ENCODE measurements at places on chromosomes 13 and 19.

DNA sequence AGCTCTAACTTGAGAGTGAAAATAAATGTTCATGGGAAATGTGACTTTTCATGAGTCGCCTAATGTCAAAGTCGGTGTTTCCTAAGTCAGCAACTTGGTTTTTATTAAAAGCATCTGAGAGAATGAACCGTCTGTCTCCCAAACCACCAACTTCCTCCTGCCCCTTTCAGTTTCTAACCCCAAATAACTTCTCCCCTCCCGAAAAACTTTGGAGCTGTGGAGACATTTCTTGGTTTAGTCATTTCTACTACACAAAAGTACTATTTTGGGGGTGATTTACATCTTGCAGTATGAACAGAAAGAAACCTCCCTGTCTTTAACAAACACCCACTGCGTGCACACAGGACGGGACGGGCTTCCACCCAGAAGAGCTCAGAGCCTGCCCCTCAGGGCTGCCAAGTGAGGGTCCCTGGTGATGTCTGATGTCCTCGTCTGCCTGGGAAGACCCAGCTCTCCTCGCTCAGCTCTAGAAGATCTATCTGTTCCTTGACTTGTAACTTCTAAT is 65.0 kb downstream of the RASA3 start:
- DNase-seq, result peak; percentile 35

GRCh38 chr19:34182125-34182524 is 9.8 kb downstream of the LSM14A start:
- DNase-seq, result no peak

- DNase-seq, result no peak
Measured at GRCh38 chr13:111121506-111121905, 6.4 kb downstream of the ARHGEF7 start.

DNA sequence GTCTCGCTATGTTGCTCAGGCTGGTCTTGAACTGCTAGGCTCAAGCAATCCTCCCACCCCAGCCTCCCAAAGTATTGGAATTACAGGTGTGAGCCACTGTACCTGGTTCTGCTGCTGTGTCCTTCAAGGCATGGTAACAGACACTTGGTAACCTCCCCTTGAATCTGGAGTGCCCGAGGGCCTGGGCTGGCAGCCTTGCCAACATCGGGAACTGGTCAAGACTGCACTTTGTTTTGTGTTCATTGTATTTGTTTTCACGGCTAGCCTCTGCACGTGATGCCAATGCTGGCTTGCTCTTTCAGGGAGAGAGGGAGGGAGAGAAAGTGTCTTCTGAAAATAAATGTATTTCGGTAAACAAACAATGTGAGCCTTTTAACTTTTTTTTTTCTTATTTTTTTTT is 12.0 kb downstream of the CERS4 start:
- no peak for DNase-seq

GRCh38 chr19:55390461-55390880 is 4.7 kb downstream of the RPL28 start:
- DNase-seq, result no peak

DNA sequence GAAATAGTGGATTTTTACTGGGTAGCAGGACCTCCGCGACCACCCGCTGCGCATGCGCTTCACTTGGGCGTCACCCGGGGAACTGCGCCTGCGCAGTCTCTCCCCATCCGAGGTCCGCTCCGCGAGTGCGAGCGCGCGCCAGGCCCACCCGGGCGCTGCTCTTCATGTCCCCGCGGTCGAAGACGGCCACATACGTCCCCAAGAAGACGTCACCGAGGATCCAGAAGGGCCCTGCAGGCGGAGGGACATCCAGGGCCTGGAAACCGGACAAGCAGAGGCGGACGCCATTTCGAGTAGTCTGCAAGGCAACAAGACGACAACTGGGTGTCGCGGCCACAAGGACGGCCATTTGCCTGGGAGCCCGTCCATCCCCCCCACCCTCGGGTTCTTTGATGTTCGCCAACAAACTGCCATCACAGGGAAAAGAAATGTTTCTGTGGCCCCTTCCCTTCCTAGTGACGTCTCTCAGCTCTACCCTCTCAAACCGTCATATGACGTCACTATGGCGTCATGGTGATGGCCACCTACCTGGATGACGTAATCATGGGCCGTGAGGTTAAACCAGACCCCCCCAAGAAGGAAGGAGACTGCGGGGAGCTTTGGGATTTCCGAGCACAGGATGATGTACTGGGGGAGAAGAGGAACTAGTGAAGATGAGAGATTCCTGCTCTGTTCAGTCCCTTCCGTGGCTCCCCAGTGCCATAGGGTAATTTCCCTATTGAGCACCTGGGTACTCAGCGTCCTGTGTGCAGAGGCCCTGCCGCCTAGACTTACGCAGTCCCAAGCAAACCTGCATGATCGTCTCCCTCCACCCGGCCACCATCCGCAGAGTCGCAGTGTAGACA is 6.7 kb downstream of the NAPSA start:
- peak; percentile 94 for DNase-seq

GRCh38 chr13:108365255-108365654 is 95.7 kb downstream of the TNFSF13B start:
- DNase-seq, result no peak

GRCh38 chr19:28429356-28429755 is 783.6 kb downstream of the UQCRFS1 start:
- DNase-seq, result no peak

DNA sequence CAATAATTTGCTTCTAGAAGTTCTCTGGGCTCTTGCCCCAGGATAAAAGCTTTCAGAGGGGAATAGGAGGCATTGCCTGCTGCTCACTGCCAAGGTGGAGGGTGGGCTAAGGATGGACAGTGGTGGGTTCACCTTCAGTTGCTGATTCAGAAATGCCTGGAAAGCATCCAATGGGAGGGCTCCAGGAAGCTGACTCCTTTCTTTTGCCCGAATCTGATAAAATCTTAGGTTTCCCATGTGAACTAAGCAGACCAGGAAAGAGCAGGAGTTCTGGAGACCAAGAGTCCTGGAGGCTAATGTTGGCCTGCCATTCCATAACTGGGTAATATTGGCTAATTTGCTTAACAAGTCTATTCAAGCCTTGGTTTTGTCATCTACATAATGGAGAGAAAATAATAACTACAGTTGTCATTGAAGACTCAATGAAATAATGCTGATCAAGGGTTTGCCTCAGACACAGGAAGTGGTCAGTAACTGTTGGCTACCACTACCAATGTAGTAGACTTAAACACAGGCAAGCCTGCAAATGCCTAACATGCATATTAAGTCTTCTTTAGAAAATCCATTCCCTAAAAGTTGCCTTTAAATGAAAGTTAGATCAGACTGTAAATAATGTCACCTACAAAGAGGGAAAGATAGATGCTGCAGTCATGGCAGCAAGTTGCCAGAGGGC is 528.4 kb upstream of the NBEA start:
- DNase-seq, result no peak

DNA sequence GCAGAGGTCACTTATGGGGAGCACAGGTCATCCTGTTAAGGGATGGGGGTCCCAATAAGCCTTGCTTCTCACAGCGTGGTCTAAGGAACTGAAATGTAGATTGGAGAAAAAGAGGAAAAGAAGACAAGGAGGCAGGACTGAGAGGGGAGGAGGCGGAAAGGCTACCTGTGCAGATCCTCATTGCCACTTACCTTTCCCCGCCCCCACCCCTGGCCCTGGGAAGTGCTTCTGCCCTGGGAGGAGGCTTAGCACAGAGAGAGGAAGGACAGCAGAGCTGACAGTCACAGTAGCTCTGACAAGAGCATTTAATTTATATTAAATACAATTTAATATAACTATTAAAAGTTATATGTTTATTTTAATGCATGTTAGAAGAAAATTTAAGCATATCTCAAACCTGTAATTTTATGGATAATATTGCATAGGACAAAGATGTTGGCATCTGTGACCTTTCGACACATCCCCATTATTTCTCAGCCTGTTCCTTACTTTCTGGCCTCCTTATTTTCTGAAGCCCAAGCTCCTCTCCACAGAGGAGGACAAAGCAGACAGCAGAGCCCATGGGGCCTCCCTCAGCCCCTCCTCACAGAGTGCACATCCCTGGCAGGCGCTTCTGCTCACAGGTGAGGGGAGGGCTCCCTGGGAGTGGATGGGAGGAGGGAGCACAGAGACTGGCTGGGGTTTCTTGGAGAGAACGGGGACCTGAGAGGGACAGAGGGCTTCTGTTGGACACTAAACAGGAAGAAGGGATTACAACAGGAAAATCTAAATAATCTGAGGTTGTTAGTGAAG is 23.4 kb downstream of the CEACAM21 start:
- no peak for DNase-seq

- DNase-seq, result no peak
Measured at GRCh38 chr19:3897936-3898335, 17.5 kb downstream of the ATCAY start.

GRCh38 chr19:2726160-2726855 is 5.1 kb upstream of the DIRAS1 start:
- DNase-seq, result no peak

GRCh38 chr19:3978145-3978544 is 7.1 kb downstream of the EEF2 start:
- no peak for DNase-seq

- no peak for DNase-seq
Measured at GRCh38 chr13:98187965-98188261, 10.8 kb upstream of the RNF113B start.

GRCh38 chr19:510606-511100 is 3.4 kb downstream of the TPGS1 start:
- peak; percentile 89 for DNase-seq

- DNase-seq, result no peak
Measured at GRCh38 chr13:44726214-44726613, 150.1 kb upstream of the TSC22D1 start.

- no peak for DNase-seq
Measured at GRCh38 chr13:35882722-35883497, 248.3 kb downstream of the DCLK1 start.

DNA sequence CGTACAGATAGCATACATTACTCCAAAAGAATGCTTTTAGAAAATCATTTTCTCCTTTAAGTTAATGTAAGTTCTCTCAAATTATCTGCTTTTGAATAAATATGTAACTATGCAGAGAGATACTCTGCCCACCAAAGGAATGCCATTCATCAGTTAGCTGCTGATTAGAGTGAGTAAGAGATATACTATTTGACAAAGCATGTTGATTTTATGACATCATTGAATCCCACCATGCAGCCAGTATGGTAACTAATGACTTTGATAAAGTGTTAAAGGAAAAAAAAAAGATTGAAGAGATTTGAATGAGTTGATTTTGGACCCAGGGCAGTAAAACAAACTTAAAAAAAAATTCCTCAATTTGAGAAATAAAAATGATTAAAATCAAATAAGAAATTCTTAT is 521.5 kb downstream of the SLITRK6 start:
- no peak for DNase-seq

- DNase-seq, result no peak
Measured at GRCh38 chr13:97630725-97631124, 196.8 kb downstream of the RAP2A start.

DNA sequence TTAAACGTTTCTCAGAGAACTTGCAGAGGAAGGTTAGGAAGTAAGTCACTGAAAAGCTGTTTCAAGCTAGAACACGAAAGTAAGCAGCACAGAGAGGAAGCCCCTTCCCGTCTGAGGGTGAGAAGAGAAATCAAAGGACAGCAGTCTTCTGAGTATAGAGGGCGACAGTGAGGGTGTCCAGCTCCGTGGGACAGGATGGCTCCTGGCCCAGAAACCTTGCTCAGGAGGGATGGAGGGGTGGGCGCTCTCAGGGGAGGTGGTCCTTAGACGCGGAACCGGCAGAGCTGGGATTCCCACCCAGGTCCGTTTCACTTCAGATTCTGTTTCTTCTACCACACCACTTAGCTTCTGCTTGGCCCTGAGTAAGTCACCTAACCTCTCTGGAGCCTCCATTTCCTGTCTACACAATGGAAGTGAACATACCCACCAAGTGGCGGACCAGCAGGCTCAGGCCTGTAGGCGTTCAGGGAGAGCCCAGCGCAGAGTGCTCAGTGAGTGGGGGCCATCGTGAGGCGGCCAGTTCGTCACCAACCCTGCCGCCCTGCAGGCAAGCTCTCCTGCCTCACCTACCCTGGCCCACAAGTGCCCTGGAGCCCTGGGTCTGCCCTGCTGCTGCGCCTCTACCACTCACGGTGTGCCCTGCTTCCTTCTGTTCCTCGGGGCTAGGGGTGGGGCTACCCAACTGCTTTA is 5.5 kb upstream of the RSPH6A start:
- no peak for DNase-seq

DNA sequence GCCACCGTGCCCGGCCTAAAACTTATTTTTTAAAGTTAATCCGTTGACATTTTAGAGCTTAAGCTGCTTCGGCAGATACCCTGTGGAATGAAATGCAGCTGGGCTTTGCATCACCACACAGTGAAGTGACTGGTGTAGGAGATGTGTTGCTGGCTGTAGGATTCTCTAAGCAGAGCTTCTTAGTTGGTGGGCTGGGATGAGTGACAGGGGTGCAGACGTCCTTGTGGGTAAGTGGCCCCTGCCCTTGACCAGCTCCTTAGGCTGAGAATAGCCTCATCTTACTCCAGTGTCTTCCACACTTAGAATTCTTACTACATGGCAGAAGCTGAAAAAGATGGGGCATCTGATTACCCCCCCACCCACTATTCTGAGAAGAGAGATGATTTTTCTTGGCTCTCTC is 11.6 kb downstream of the GATAD2A start:
- no peak for DNase-seq

- DNase-seq, result peak; percentile 8
Measured at GRCh38 chr19:53158119-53158656, 665 bp downstream of the ZNF347 start.

DNA sequence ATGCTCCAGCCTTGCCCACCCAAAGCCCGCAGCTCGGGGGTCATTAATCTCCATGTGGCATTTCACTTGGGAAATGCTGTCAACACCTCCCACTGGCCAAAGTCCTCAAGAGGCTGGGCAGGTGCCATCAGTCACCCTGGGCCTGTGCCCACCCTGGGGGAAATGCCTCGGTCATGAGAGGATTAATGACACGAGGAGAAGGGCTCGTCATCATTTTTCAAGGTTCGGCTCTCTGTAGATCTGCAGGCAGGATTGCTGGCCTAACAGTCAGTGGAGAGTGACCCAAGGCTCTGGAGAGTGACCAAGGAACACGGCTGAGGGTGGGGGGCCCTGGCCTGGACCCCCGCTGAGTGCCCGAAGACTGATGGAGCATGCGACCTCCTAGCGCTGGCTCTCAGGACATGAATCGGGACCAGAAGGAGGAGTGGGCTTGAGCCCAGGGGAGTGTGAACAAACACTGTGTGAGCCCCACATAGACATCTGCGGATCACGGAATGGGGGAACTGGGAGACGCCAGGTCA is 15.2 kb upstream of the KCTD15 start:
- no peak for DNase-seq

DNA sequence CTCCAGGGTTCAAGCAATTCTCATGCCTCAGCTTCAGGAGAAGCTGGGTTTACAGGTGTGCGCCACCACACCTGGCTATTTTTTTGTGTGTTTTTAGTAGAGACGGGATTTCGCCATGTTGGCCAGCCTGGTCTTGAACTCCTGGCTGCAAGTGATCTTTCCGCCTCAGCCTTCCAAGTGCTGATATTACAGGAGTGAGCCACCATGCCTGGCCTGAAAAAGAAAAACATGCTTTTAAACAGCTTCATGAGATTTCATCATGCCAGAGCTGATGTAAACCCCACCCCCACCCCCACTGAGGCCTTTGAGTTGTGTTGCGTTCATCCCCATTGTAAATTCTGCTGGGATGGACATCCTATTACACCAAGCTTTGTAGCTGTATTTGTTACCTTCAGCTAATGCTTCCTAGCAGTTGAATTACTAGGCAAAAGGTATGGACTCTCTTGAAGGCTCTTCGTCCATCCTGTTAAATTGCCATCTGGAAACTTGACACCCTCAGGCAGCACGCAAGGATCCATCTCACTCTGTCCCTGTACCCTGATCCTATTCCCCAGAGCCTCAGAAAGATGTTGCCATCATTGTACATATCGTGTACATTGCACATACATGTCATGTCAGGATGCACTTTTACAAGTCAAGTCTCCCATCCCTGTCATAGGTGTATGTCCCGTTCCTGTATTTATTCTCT is 47.3 kb downstream of the NFIX start:
- no peak for DNase-seq
